MCF 10A (cell line): ENCODE measurements at places on chromosomes 6 and 20. TPM values are rescaled to one million over a fixed set of nuclear protein-coding genes. Genes with fewer than 3 reads are reported as not detected.
A peak's percentile ranks its signal among the peaks of the same experiment; 100 is the strongest.

- DNase-seq: no peak
Measured at GRCh38 chr6:113540466-113540865, 316.7 kb upstream of the MARCKS start.

DNA sequence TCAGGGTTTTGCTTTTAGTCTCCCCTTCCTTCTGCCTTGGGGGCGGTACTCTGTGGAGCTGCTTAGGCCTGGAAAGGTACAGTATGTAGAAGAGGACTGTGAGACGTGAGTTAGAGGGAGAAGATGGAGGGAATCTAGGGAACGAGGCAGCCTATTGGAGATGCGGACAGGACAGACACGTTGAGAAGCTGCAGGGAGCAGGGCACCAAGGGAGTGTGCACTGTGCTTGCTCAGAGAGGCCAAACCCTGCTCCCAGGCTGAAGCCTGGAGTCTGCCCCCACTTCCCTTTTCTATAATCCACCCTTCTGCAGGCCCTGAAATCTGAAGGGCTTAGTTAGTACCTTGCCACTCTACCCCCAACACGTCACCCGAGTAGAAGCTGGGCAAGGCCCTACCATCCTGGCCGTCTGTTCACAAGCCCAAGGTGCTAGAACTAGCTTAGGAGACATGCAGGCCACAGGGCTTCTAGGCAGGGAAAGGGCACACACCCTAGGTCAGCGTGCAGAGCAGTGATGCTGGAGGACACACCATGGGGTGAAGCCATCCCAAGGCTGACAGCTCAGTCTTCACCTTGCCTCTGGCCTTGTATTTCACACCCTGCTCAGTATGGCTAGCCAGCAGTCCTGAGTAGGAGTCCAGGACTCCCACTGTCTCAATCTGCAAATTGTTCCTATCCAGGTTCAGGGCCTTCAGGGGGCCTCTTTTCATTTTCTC is 6.9 kb downstream of the TP53INP2 start:
- no peak for DNase-seq

DNA sequence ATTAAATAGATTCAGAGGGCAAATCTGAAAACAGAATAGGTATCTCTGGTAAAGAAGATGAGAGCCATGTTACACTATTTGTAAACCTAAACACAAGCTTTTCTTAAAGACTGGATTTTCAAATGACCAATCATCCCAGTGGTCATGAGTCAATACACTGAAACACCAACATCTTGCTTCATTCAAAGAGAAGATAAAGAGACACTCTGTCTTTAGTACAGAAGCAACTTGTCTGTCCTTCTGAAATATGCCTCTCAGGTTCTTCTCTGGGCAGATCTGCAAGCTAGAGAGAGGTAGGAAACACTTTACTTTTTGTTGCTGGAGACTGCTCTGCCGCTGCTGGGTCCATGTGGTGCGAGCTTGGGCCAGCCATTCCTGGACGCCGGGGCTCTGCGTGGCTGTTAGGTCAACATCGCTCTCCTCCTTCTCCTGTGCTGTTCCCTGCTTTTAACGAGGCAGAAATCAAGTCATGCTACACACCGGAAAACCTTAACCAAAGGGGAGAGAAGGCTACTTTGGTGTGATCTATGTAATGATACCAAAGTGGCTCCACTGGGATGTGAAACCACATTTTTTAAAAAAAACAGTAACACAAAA is 368.2 kb downstream of the SYNE1 start:
- DNase-seq: no peak

DNA sequence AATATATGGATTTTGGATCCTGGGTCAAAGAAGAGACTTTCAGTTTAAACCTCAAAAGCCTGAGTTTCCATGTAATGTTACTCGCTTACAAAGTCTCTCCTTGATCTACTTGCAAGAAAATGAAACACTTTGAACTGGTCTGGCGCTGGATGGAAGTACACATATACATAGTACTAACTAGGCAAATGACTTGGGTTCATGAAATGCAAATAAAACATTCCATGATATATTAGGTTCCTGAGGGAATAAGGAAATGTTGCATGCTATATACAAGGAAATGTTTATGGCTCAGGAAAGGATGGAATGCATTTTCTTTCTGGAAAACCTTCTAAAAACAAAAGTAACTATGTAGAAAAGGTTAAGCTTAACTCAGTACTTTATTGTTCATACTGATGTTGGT is 11.4 kb upstream of the TXLNB start:
- DNase-seq: no peak

GRCh38 chr20:18101125-18101810 is 36.4 kb upstream of the KAT14 start:
- no peak for DNase-seq

GRCh38 chr20:48158014-48158413 is 372.7 kb upstream of the SULF2 start:
- peak; percentile 27 for DNase-seq

DNA sequence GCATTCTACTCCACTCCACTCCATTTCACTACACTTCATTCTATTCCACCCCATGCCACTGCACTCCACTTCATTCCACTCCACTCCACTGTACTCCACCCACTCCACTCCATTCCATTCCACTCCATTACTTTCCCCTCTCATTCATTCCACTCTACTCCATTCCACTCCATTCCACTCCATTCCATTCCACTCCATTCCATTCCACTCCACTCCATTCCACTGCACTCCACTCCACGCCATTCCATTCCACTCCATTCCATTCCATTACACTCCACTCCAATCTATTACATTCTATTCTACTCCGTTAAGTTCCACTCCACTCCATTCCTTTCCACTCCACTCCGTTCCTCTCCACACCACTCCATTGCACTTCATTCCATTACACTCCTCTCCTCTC is 25.0 kb upstream of the DEFB125 start:
- no peak for DNase-seq

DNA sequence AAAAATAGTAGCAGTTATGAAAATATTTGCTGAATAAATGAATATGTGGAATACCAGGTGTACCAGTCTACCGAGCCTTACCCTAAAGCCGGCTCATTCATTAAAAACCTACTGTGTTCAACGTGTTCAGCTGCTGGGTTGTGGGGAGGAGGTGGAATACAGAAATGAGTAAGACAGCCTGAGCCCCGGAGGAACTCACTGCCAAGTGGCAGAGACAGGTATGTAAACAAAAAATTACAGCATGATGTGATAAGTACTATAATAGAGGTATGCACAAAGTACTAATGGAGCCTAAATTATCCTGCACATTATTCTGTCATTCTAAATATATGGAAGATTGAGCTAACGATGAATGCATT is 6.8 kb upstream of the ADTRP start:
- peak; percentile 31 for DNase-seq

Gene OPN5
- not detected in 2 replicates for total RNA-seq
